ENCODE measurements at places on chromosomes 2 and 18.

DNA sequence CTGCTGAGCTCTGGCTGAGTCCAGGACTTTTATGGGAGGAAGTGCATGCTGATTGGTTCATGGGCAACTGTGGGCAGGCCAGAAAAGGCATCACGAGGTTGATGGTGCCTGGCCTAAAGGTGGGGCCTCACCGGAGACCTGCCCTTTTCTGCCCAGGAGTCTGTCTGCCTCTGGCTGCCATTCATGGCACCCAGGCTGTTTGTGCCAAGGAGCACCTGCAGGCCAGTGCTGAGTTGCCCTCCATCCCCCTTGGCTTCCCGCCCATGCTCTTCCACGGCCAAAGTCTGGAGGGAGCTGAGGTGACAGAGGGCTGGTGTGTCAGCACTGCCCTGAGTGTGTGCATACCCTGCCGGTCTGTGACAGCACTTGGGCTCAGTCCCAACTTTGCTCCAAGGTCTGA, 123.2 kb downstream of the PTH2R start:
- no peak for DNase-seq

- no peak for DNase-seq
Observed at GRCh38 chr18:47931718-47932103, 1.3 kb upstream of the SMAD2 start.

DNA sequence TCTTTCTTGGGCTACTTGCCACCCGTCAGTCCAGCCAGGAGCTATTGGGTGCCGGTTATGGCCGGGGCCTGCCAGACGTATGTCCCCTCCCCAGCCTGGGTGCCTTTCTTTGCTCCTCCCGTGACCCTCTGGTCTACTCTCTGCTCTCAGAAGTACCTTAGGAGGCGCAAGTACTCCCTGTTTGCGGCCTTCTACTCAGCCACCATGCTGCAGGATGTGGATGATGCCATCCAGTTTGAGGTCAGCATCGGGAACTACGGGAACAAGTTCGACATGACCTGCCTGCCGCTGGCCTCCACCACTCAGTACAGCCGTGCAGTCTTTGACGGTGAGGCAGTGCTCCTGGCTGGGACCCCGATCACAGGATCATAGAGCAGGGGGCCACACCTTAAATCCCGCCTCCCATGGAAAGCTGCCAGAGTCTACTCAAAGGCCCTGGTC, 99.5 kb downstream of the DYSF start:
- DNase-seq: no peak

DNA sequence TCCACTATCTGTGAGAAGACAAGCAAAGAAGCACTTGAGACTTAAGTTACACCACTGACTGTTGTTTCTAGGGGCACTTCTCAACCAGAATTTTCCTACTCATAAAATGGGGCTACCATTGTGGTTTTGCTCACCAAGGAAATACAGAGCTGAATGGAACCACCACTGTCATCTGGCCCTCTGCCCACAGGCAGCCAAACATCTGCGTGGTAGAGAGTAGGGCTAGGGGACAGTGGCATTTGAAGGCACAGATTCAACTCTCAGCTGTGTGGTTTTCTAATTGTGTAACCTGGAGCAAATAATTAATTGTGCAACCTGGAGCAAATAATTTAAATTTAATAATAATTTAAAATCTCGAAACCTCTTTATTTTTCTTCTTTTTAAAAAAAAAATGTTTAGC, 79.6 kb downstream of the PDE11A start:
- no peak for DNase-seq

DNA sequence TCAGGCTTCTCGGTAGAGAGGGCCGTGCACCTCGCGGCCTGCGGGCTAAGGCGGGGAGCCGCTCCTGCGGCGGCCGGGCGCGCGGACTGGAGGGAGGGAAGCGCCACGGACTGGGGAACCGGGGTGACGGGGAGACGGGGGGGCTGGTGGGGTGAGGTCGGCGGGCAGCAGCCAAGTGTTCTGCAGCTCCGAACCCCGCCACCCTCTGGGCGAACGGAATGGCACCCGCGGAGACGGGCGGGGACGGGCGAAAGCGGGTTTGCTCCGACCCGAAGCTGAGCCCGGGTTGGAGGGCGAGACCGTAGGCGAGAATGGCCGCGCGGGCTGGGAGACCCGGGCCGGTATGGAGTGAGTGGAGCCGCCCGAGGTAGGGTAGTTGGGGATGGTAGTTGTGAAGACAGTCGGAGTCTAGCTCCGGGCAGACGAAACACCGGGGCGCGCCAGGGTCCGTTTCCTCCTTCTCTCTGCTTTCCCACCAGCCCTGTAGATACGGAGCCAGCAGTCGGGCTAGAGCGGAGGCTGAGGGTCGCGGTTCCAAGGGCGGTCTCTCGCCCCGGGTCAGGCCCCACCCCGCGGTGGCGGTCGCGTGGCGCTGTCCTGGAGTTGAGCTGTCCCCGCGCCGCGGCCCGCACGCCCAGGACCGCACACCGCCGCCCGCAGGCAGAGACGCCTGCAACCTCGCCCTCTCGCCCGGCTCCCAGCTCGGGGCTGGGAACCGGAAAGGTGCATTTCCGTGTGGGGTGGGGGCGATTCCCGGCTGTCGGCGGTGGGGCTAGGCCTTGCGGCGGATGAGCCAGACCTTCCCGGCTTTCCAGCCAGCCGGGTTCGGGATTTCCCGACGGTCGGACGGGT, 160.3 kb upstream of the SIX2 start:
- no peak for DNase-seq

DNA sequence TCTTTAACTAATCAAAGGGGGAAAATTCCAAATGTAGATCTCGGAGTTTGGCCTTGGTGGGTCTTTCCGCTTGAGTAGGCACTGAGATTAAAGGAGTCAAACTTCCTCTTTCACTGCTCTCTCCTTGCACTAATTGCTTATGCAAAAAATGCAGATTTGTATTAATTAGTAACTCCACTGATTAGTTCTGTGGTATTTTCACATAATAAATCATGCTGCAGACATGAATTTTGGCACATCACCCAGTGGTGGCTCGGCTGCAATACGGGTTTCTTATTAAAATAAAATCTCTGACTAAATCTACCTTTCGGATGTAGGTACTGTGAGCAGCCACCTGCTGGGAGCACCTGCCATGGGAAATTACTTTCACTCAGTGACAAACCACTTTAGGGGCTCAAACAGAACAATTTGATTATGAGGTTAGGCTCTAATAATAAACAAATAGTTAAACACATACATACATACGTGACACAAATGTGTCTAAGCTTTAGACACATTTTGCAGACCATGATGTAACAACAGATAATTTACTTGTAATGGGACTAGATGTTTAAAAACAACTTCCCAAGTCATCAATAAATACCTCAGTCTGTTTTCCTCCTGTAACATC, 6.4 kb upstream of the NEUROD1 start:
- no peak for DNase-seq

GRCh38 chr18:80172056-80172455, 63.0 kb downstream of the ADNP2 start:
- DNase-seq: no peak

GRCh38 chr2:215680605-215681598, 245.0 kb upstream of the FN1 start:
- DNase-seq: no peak

- no peak for DNase-seq
Observed at GRCh38 chr2:23901966-23902846, 24.7 kb downstream of the ATAD2B start.

- DNase-seq: no peak
Observed at GRCh38 chr2:163601377-163601776, 134.4 kb downstream of the FIGN start.

- DNase-seq: no peak
Observed at GRCh38 chr2:224268441-224268840, 133.5 kb downstream of the FAM124B start.

GRCh38 chr2:187470698-187471097, 22.6 kb upstream of the CALCRL start:
- DNase-seq: no peak

- DNase-seq: no peak
Observed at GRCh38 chr2:241877197-241877685, 7.7 kb downstream of the RTP5 start.

DNA sequence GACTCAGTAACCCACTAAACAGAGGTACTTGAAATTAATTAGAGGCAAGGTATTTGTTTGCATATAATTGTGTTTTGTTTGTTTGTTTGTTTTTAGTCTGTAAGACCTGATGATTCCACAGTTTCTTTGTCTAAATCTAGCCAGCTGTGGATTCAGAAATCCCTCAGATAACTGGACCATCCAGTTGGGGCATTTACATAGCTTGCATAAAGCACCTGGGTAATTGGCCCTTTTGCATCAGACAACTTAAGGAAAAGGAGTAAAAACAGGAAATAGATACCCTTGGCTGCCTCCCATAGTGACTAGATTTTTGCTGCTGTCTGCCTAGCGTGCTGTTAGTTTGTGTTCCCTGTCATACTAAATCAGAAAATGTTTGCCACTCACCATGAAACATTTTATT, 46.6 kb upstream of the XIRP2 start:
- DNase-seq: no peak

GRCh38 chr2:127106991-127107621, at the start of gene BIN1:
Gene BIN1, minus strand, starts transcription at chr2:127107154. Its CDS starts 211 bp downstream, at chr2:127106943.
- DNase-seq: no peak

DNA sequence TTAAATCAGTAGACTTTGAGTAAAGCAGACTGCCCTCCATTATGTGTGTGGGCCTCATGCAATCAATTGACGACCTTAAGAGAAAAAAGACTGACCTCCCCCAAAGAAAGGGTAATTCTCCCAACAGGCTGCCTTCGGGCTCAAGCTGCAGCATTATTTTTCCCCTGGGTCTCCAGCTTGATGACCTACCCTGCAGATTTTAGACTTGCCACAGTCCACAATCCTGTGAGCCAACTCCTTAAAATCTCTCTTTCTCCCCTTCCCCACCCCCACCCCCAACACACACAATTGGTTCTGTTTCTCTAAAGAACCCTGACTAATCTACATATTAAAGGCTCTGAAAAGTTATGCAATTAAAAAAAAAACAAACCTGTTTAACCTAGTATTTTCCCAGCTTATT, 89.4 kb downstream of the RNF152 start:
- DNase-seq: no peak

GRCh38 chr2:169815849-169816248, 8.9 kb downstream of the METTL5 start:
- DNase-seq: no peak

DNA sequence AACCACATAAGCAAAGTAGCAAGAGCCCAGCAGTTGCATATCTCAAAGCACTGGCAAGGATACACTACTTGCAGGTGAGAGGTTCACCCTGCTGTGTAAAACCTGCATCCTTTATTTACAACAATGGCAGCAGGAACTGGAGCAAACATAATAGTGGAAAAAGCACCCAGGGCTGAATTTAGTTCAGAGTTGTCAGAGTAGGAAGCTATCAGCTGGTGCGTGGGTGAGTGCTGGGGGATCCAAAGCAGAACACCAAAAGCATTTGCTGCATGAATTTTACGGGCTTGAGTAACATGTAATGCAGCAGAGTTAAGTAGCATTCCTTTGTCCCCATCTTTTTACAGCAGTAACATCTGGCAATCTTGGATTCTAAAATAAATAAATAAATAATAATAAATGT, 73.5 kb upstream of the SRD5A2 start:
- no peak for DNase-seq

GRCh38 chr18:8689517-8689916, 15.8 kb upstream of the MTCL1 start:
- DNase-seq: no peak

DNA sequence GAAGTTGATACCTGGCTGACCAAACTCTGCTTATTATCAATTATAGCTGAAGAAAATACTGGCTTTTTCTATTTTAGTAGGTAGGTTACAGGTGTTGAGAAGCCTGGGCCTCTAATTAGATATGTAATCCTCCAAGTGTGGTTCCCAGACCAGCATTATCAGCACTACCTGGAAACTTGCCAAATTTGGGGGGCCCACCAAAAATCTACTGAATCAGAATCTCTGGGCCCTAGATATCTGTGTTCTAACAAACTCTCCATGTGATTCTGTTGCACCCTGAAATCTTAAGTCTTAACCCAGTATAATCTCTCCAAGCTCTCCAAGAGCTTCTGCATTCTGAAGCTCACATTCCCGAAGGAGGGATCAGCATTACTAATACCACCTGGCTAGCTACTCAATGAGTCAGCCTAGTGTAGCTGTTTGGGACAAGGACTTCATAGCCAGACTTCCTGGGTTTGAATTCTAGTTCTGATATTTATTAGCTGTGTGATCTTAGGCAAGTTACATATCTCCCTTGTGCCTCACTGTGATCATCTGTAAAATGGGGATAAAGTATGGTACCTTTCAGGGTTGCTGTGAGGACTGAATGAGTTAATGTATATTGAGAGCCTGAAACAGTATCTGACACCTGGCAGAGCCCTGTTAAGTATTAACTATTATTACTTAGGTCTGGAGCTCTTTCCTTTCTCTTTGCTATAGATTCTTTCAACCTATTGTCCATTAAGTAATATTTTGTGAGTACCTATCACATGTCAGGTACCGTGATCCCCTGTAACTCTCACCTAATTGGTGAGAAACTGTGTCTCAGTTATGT, 94.1 kb upstream of the CD302 start:
- DNase-seq: no peak

GRCh38 chr2:155665704-155666103, 666.8 kb downstream of the NR4A2 start:
- DNase-seq: no peak

DNA sequence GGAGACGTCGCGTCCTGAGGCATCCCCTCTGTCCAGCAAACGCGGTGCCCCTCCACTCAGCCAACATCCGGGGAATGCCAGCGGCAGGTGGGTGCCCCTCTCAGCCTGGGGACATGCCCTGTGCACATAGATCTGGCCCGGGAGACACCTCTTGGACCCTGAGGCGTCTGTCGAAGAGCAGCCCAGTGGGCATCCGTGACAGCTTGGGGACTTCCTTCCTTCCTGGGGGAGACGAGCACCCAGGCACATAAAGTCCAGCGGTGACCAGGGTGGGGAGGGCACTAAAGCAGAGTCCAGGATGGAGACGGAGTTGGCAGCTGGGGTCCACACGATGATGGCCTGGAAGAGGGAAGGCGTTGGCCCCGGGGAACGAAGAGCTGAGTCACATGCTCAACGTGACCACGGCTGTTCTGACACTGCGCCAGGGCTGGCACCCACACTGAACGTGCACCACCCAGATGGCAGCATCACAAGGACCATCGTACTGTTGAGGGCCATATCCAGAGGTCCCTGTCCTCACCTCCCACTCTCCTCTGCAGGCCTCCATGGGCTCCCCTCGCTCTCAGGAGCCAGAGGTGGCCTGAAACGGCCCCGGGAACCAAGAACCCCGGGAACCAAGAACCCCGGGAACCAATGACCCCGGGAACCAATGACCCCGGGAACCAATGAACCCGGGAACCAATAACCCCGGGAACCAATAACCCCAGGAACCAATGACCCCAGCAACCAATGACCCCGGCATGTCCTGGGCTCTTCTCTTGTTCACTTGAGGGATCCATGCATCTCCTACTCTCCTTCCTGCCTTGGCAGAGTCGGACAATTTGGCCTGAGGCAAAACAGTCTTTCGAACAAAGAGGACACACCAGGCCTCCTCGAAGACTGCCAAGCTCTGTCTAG, 22.6 kb downstream of the HDAC4 start:
- DNase-seq: no peak
